ENCODE measurements at places on chromosomes 7 and 10. TPM values are rescaled to one million over a fixed set of nuclear protein-coding genes. Genes with fewer than 3 reads are reported as not detected.

Gene STAG3
- total RNA-seq: 6.2 TPM

Gene TSPAN12
- total RNA-seq: not detected

Gene FBXW4
- 70.9 TPM for total RNA-seq

Gene NEUROG3
- total RNA-seq: not detected

Gene EPO
- not detected for total RNA-seq

Gene CCL26
- total RNA-seq: not detected

Gene CYP26C1
- not detected for total RNA-seq

- H3K4me3 ChIP-seq: no peak overlapping the region
- H3K27ac ChIP-seq: no peak overlapping the region
- H3K27me3 ChIP-seq: peaks cover 18% of the 10 kb centered on the region
- no peak for DNase-seq
These were observed 761 bp downstream of the PTF1A start for GRCh38 chr10:23192712-23193434.

GRCh38 chr10:29348836-29349235, 60.0 kb downstream of the LYZL1 start:
- no peak overlapping the region for H3K27ac ChIP-seq
- H3K4me3 ChIP-seq: no peak overlapping the region
- no peaks in the 10 kb centered on the region for H3K4me1 ChIP-seq
- no peaks in the 10 kb centered on the region for H3K27me3 ChIP-seq

DNA sequence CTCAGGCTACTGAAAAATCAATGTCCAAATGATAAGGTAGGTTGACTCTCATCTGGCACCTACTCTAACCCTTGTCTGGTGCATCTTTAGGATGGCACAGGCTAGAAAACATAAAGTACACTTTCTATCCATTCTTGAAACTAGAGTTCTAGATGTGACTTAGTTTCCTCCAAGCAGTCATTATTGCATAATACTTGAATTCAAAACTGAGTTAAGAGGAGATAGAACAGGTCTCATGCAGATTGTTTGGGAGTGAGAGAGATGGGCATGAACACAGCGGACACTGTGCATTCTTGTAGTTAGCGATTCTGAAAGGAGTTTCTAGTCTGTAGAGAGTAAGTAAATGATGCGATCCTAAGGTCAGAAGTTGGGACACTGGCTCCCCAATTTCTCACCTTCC, 149.2 kb downstream of the PDE1C start:
- no peaks in the 10 kb centered on the region for H3K36me3 ChIP-seq
- no peak overlapping the region for H3K4me3 ChIP-seq
- H3K4me1 ChIP-seq: no peaks in the 10 kb centered on the region

DNA sequence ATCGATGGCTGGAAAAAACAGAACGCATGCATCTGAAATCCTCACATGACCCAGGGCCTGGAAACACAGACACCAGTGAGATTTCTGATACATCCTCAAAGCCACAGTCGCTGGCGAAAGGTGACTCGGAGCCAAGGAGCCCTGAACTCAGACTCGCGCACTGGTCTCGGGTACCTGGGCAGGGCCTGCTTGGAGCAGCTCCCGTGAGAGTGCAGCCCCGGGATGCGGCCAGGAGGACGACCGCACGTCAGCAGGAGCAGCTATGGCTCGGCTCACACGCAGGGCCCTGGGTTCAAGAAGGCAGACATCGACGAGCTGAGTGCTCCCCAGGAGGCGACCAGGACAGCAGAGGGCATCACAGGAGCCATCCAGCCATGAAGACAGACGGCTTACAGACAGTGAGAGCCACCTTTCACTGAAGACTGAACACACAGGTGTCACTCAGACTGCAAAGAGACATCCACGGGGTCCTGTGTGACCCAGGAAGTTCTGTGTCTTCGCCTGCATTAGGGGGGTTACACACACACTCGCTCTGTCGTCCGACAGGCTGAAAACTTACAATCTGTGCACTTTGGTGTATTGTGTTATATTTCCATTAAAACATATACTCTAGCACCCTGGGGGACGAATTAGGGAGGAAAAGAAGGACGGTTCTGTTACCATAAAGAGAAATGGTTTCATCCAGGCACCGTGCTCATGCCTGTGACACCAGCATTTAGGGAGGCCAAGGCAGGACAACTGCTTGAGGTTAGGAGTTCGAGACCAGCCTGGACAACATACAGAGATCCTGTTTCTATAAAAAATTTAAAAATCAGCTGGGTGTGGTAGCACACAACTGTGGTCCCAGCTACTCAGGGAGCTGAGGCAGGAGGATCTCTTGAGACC, 227.7 kb downstream of the MAD1L1 start:
- H3K4me1 ChIP-seq: no peaks in the 10 kb centered on the region
- H3K4me3 ChIP-seq: no peak overlapping the region
- no peak overlapping the region for H3K27ac ChIP-seq
- H3K36me3 ChIP-seq: no peaks in the 10 kb centered on the region

- no peaks in the 10 kb centered on the region for H3K27me3 ChIP-seq
- no peaks in the 10 kb centered on the region for H3K4me1 ChIP-seq
- DNase-seq: no peak
- H3K27ac ChIP-seq: no peak overlapping the region
- H3K36me3 ChIP-seq: no peaks in the 10 kb centered on the region
- no peak overlapping the region for H3K4me3 ChIP-seq
These were observed 25.7 kb downstream of the ZNF503 start for GRCh38 chr10:75375838-75376237.

- H3K27ac ChIP-seq: no peak overlapping the region
- no peaks in the 10 kb centered on the region for H3K4me1 ChIP-seq
- no peaks in the 10 kb centered on the region for H3K36me3 ChIP-seq
These were observed 74.5 kb downstream of the AFAP1L2 start for GRCh38 chr10:114329634-114330365.

DNA sequence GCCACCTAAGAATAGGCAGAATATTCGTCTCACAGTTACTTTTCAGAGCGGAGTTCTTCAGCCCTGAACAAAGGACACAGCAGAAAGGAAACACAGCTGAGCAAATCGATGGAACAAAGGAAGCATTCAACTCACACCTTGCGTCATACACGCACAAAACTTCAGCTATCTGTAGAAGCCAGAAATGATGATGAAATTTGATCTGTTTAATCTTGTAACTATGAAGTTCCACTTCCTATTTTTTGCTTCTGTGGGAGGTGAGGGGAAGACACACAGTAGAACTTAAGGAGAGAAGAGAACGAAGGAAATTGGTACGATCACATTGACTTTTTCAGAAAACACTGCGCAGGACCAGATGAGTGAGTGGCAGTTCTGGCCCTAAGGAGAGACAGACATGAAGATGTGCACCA, 26.2 kb downstream of the FAM171A1 start:
- DNase-seq: no peak
- H3K4me3 ChIP-seq: no peak overlapping the region
- H3K27me3 ChIP-seq: peaks cover 4% of the 10 kb centered on the region
- H3K27ac ChIP-seq: no peak overlapping the region
- H3K4me1 ChIP-seq: no peaks in the 10 kb centered on the region

Data from CD4-positive, CD25-positive, alpha-beta regulatory T cell (primary cell).